ENCODE measurements at places on chromosomes 16 and 17.

- no peak for DNase-seq
Observed at GRCh38 chr17:32118835-32119234, 23.5 kb upstream of the RHOT1 start.

DNA sequence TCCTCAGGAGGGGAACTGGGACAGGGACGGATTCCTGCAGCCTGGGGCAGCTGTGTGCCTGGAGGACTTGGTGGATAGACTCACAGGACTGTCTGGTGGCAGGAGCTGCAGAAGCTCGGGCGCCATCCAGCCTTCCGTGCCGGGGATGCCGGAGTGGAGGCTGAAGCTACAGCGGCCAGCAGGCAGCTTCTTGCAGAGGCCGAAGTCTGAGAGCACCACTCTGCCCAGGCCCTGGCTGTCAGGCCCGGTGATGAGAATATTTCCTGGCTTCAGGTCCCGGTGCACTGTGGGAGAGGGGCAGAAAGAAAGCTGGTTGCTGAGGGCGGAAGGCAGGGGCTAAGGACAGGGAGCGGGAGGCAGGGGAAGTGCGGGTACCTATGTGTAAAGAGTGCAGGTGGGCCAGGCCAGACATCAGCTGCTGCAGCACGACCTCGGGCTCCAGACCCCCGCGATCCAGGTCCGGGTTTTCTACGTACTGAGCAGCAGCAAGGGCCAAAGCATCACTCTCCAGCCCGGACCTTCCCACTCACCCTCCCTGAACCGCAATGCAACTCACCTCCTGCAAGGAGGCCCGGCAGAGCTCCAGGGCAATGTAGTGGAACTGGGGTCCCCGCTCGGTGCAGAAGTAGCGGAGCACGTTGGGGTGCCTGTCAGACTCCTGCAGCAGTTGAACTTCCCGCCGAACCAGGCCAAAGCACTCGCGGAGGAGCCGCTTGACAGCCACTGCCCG, 16.1 kb downstream of the PLK1 start:
- no peak for DNase-seq

- no peak for DNase-seq
Observed at GRCh38 chr17:77602883-77603640, 355.4 kb upstream of the TNRC6C start.

DNA sequence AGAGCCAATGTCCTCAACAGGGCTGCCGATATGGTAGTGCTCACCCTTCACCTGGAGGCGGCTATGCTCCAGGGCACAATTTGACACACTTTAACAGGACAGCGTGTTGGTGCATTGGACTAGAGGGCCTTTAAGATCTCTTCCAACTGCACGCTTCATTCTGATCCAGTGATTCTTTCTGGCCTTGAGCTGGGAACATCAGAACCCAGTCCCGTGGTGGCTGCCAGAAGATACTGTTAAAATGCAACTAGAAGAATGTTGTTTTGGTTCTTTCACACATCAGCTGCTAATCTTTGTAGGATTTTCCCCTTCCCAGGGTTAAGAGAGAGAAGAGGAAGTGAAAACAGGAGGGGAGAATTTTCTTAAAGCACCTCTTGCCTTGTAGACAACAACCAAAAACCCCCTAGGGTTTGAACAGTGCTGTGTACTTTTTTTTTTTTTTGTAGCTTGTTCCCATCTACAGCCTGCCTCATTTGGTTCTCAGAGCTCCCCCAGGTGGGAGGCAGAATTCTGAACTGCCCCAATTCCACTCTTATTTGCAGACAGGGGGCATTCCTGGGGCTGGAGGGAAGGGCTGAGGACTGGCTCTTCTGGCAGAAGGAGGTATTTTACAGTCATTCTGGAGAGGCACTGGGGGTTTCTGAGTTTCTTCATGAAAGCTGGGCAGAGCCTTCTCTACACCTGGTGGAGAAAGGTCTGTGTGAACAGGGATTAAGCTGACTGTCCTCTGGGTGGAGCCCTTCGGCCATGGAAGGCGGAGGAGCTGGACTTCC, 32.4 kb downstream of the SMARCE1 start:
- DNase-seq, result no peak

DNA sequence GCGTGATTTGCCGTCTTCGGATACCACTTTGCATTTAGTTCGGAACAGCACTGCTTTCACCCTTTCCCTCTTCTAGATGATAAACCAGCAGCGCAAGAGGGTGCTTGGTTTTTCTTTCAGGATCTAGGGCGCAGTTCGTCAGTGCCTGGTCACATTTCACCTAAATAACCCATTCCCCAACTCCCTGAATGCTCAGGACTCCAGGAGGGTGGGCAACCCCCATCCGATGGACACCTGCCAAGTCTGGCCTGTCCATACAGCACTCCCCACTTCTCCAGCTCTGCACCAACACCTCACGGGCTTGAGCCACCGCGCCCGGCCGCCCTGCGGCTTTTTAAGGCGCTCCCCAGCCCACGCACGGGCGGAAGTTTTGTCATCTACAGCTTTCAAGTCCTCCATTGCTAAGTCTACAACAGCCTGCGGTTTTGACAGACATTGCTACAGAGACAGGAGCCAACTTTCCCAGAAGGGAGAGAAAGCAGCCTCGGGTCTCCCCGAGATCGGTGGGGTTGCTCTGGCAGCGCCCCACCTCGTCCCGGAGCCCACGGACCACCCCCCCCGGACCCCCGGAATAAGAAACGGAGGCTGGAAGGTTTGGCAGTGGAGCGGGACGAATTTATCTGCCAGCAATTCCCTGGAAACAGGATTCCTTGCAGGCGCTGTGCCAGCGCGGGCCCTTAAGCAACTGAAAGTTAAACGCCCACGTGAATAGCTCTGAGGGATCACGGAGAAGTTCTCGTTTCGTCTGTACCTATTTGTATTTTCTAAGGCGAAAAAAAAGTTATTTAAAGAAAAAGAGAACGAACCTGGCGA, 38.6 kb upstream of the SLFN13 start:
- DNase-seq, result no peak

All from NCI-H1694 treated with DMSO at 0.1 percent for 48 hours (cell line).